ENCODE measurements at places on chromosomes 16 and 17.

GRCh38 chr16:75754141-75754540 is 27.9 kb upstream of the CPHXL start:
- peak; percentile 65 for DNase-seq

GRCh38 chr16:28964072-28964471 is 10.5 kb upstream of the SPNS1 start:
- no peak for DNase-seq

DNA sequence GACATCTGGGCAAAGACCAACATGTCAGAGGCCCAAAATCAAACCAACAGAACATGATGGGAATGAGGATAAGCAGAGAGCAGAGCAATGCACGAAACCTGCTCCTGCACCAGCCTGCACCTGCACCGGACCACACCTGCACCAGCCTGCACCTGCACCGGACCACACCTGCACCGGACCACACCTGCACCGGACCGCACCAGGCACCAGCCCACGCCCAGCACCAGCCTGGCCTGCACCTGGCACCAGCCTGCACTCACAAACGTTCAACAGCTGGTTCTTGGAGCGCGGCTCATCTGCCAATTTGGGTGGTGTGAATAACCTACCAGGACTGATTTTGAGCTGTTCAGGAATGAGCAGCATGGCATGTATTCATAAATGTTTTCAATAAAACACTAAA is 18.2 kb downstream of the CEP131 start:
- no peak for DNase-seq

DNA sequence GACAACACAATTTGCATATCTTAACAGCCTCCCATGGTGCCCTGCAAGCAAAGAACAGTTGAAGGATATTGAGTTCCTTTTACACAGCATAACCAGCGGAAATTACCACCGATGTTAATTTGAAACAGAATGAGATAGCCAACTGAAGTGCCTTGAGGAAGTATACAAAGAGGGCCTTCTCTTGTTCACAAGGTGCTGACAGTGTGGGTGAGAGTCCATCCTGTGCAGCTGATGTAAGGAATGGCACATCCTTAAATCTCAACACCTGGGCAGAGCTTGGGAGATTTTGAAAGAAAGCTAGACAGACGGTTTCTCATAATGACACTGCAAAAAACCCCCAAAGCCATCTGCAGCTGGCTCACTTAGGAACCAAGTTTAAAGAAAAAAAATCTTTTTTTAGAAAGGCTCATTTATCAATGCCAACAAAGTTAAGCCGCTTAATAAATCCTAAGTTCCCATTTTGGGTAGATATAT is 818.6 kb downstream of the KCNJ2 start:
- DNase-seq = no peak

DNA sequence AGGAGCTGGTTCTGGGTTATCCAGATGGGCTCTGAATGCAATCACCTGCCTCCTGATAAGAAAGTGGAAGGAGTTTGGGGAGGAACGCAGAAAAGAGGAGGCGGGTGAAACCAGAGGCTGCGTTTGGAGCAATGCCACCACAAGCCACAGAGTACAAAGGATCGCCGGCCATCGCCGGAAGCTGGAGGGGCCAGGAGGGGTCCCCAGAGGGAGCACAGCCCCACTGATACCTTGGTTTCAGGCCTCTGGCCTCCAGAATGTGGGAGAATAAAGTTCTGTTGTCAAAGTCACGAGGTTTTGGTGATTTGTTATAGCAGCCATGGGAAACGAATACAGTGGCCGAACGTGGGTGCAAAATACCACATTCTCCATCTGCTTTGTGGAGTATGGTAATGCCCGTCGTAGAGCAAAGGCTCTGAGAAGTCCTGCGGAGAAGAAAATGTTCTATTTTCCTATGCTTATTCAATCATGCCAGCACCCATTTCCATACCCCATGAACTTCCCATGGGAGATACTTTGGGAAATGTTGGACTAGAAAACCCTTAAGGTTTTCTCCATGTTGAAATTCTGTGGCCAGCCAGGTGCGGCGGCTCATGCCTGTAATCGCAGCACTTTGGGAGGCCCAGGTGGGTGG is 51.4 kb downstream of the ZDHHC7 start:
- no peak for DNase-seq

GRCh38 chr17:17964710-17965109 is 7.5 kb downstream of the TOM1L2 start:
- DNase-seq = no peak

GRCh38 chr17:41691031-41691777 is 2.5 kb downstream of the EIF1 start:
- DNase-seq = no peak

DNA sequence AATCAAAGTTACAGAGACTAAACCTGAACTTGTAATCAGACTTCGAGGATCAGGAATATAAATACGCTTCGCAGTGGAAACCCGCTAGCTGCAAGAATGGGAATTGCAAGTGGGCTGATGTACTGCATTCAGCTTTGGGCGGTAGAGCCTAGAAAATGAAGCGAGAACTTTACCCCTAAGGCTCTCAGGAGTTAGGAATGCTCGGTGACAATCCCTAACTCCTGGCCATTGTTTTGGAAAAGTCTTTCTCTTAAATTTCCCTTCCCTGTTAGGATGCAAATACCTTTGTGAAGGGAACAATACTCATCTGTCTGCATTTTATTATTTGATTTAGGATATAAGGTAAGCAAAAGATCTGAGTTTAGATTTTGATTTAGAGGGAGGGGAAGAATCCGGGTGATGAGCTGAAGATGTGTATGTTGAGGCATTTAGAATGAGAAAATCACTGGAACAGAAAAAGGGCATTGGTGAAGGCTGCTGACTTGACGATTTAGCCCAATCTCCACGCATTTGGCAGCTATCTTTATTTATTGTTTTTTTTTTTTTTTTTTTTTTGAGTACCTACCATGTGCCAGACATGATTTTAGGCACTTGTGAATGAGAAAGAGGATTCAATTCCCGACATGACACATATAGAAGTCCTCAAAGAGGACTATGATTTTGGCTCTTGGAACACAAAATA is 2.2 kb upstream of the TOX3 start:
- DNase-seq = no peak

DNA sequence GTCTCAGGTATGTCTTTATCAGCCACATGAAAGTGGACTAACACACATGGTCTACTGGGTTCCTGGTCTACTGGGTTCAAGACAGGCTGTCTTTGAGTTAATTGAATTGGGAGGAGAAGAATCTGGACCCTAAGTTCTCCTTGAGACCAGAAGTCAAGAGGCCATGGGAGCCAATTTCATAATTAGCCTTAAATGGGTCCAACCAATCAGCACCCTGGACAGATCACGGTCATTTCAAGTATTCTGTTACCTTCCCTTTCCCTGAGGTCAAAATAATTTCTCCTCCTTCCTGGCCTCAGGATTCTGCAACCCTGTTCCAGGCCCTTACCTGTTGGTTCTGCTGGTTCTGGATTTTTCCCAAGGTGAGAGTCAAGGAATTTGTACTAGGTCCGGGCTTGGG is 23.8 kb downstream of the OSBPL7 start:
- DNase-seq = no peak

DNA sequence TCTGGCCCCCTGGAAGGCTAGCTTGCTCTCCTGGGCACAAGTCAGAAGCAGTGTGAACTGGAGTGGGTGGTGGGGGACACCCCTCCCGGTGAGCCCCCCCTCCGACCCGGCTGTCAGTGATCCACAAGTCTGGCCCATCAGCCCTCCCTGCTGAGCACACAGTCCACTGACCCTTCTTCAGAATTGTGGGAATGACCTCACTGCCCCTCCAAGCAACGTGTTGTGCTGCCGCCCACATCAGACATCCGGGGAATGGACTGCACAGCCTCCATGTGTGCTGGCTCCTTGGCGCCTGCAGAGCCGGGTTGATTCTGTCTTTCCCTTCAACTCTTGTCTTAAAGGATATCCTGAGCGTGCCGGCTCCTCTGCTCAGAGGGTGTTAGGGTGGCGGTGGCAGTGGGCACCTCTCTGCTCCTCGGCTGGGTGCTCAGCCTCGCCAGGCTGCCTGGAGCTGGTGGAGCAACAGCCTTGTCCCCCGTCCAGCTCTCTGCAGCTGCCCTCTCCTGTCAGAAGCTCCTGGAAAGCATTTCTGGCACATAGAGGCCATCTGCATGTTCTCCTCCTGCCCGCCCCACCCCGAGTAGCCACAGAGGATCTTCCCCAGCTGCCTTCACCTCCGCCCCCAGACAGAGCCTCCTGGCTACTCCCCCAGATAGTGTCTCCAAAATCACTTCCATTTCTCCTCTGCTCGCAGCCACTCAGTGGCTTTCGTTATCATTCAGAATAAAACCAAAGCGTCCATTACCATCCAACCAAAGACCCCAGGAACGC is 19.8 kb downstream of the NPTX1 start:
- no peak for DNase-seq

- DNase-seq = no peak
These were observed 687 bp upstream of the NARF start for GRCh38 chr17:82457929-82458178.

DNA sequence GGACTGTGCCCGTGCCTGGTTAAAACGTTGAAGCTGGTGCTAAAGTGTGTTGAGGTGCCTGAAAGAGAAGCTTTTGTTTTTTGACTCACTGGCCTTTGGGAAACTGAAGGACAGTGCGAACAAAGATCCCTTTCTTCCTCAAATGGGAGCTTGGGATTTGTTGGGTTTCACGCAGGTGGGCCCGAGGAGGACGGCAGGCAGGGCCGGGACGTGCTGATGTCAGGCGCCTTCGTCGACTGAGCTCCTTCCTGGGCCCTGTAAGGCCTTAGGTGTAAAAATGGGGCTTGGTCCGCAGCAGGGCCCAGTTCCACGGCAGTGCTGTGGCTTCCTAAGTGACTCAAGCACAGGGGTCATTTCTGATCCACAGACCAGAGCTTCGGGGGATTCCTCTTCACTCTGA is 106.9 kb downstream of the BANP start:
- DNase-seq = no peak

- DNase-seq = no peak
These were observed 582.9 kb upstream of the RBFOX1 start for GRCh38 chr16:6749698-6750097.

DNA sequence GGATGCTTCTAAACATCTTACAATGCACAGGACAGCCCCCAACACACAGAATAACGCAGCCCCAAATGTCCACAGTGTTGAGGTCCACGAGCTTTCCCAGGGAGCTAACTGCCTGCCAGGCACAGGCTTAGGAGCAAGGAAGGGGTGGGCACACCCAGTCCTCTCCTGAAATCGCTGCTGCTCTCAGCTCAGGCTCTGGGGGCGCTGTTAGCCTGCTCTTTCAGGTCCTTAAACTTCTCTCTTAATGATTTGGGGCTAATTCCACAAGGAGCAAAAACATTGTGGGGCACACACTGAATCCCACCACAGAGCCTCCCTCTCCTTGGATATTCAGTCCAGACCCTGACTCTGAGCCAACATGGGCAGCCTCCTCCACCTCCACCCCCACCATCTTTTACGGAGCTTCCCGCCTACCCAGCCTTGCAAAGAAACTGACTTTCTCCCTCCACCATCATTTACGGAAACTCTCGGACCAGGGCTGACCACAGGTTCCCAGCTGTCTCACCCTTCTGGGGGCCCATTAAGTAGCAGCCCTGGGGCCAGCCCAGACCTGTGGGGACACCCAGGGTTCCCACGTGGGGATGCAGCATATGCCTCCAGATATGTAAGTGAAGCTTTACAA is 1.1 kb downstream of the CD300H start:
- no peak for DNase-seq

DNA sequence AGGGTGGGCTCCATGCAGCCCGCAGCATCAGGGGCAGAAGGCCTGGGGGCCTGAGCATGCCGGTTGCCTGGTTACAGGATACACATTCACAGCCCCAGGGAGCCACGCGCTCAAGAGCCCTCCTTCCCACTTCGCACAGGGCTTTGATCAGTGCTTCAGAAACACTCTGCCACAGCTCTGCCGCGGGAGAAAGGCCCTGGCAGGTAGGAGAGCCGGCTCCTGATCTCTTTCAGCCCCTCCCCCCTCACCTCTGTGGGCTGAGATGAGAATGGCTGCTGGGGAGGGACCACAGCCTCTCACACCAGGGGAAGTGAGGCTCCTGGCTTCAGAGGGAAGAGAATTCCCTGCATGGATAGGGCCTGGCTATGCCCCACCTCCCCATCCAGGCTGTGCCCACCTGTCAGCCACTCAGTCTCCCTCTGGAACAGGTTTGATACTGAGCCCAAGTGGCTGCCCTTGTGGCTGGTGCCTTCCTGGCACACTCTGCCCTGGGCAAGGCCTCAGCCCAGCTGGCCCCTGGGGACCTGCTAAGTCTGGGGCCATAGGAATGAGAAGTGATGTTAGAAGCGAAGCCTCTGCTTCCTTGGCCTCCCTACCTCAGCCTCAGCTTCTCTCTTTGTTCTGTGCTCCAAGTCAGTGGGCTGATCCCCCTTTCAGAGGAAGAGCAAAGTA is 8.6 kb downstream of the DOK4 start:
- DNase-seq = no peak

DNA sequence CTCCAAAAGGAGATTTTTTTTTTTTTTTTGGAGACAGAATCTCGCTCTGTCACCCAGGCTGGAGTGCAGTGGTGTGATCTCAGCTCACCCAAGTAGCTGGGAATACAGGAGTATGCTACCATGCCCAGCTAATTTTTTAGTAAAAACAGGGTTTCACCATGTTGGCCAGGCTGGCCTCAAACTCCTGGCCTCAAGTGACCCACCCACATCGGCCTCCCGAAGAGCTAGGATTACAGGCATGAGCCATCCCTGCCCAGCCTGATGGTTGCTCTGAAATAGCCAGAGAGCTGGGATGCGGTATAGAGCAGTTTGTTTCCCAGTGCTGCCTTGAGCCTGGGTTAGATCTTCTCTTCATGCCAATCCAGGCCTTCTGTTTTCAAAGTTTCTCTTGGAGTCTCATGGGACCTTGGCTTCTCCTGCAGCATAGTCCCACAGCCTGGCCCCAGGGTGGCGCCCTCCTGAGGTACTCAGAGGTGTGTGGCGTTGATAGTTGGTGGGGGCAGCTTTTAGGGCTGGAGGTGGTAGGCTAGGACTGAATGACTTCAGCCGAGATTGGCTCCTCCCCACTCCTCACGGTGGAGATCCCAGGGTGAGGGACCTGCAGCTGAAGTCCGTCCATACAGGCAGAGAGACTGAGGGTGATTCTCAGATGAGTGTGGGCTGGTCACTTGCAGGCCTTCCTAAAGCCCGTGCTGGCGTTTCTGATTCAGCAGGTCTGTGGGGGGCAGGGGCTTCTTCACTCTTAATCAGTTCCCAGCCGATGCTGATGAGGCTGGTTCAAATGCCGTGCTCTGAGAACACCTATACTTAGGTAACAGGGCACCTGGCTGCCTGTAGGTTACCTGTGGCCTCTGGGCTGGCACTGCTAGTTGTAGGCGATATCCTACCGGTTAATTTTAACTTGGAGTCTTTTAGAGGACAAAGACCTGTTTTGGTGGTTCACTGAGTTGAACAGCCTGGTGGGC is 52.0 kb downstream of the TNFRSF13B start:
- DNase-seq = no peak

- DNase-seq = no peak
These were observed 1.2 kb downstream of the CYBC1 start for GRCh38 chr17:82449131-82449882.

- peak; percentile 70 for DNase-seq
These were observed 5.4 kb downstream of the CTRL start for GRCh38 chr16:67926181-67926750.
